GF-D8 (cell line): ENCODE measurements at places on chromosomes 7 and 10.

- DNase-seq, result no peak
Observed at GRCh38 chr10:45076891-45077290, 76.2 kb downstream of the ZNF22 start.

DNA sequence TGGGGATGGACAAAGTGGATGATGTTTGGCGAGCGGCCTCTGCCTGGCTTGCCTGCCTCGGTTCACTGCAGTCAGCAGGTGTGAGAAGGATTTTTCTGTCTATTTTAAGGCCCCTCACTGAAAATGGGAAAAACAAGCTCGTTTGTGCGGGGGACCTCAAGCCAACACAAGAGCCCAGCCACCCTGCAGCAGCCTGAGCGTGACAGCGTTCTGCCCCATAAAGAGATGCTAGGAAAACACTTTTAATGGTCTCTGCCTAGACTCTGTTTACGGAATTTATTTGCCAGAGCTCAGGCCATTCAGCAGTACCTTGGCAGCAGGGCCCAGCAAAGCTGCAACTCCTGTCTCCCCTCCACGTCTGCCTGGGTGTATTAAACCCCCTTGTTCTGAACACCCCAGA lies 131.7 kb downstream of the GRK5 start:
- DNase-seq, result no peak

DNA sequence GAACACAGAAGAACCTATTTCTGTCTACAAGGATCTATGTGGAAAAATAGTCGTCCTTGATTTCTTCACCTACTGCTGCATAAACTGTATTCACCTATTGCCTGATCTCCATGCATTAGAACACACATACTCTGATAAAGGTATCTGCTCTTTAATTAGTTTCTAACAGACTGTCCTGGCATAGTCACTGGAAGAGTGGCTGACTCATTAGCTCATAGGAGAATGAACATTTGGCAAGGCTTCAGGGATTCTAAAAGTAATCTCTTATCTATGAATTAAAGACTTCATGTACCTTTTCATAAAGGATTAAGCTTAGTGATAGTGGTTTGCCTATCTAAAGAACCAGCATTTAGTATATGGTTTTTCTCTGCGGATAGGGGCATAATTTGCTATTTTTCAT lies 4.1 kb downstream of the NHLRC2 start:
- DNase-seq, result no peak

- no peak for DNase-seq
Observed at GRCh38 chr7:157046681-157047080, 36.2 kb upstream of the MNX1 start.

DNA sequence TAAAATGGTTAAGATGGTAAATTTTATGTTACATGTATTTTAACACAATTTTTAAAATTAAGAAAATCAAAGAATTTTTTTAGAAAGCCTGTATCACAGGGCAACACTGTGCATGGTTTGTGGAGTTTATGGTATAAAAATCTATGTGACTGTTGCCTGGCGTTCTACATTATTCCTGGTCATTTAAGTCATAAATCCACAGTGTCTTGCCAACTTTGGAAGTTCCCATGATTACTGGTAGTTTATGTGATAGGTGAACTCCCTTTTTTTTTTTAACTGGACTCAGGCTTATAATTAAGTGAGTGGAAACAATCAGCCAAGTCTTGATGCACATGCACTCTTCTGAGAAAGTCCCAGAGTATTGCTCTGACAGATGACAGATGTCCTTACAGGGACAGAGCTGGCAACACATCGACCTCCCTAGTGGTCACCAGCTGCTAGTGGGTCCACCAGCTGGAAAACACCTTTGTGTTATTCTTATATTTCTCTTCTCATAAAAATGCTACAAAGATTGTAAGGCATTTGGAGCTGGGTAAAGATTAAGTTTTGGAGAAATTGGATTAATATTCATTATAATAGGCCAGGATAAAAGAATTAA lies 8.8 kb upstream of the STN1 start:
- DNase-seq, result no peak

DNA sequence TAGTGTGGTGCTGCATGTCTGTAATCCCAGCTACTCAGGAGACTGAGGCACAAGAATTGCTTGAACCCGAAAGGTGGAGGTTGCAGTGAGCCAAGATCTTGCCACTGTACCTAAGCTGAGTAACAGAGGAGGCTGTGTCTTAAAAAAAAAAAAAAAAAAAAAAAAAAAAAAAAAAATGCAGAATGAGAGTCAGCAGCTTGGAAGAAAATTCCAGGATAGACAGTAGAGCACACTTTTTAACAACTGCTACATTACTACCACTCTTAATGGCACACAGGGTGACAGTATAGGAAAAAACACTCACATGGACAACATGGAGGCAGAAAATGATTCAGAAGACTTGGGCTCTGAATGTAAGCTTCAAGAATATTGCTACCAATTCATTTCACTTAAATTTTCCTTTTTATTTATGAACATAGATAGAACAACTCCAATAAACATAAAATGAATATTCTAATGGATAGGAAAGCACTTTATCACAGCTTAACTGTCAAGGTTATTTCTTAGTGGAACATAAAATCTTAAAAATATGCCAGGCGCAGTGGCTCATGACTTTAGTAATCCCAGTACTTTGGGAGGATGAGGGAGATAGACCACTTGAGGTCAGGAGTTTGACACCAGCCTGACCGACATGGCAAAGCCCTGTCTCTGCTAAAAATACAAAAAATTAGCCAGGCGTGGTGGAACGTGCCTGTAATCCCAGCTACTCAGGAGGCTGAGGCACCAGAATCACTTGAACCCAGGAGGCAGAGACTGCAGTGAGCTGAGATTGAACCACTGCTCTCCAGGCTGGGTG lies 31.5 kb downstream of the CHCHD3 start:
- DNase-seq, result no peak

DNA sequence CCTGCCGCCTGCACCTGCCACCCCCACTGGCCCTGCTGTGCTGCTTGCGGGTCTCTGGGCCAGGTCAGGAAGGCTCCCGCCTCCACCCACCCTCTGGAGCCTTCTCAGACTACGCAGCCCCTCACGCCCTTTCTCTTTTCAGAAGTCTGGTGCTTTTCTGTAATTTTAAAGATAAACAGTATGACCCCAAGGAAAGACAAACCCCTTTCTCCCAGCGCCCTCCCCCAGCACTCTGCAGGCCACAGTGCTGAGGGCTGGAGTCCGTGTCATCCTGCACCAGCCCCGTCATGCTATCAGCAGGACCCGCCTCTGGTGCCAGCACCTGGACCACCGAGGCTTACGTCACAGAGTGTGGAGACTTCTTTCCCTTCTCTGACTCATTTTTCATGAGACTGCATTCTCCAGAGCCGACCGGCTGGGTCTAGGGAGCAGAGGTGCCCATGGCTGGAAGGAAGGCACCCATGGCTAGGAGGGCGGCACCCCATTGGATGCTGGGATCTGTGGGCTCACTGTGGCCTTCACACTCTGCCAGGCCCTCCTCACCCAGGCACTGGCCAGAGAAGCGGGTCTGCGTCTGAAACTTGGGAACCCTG lies 53.4 kb downstream of the CFAP46 start:
- DNase-seq, result no peak

- no peak for DNase-seq
Observed at GRCh38 chr10:112269266-112269665, 13.9 kb upstream of the TECTB start.

GRCh38 chr10:9469663-9470205 lies 1415.2 kb downstream of the GATA3 start:
- no peak for DNase-seq

- DNase-seq, result no peak
Observed at GRCh38 chr10:13529714-13529973, 830 bp upstream of the BEND7 start.

DNA sequence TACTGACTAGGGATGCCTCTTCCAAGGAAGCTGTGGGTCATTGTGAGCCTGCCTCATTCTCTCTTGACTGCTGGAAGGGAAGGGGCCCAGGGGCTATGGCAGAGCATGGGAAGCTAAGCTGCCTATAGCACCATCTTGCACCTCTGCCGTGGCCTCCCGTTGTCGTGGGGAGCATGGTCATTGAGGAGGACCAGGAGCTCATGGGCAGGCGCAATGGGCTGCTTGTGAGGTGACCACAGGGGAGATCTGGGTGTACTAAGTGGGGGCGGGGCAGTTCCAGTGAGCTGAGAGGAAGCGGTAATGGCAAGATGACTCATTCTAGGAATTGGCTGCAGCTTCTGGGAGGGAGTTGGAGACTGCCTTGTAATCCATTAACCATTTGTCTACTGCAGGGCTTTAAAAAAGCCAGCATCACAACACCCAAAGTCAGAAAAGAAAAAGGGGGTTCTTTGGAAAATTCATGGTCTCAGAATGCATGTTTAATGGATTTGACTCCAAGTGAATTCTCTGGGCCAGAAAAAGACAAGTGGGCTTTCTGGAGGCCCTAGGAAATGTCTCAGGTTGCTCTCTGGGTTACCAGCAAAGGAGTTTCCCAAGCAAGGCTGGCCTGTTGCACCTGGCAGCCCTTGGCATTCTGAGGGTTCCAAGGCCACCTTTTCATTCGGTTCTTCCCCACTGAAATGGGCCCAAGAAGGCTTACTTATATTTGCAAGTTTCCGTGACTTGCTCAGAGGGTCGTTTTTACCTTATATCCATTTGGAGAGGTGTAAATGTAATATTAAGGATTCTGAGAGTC lies 3.6 kb downstream of the DUSP5 start:
- DNase-seq, result peak; percentile 75

DNA sequence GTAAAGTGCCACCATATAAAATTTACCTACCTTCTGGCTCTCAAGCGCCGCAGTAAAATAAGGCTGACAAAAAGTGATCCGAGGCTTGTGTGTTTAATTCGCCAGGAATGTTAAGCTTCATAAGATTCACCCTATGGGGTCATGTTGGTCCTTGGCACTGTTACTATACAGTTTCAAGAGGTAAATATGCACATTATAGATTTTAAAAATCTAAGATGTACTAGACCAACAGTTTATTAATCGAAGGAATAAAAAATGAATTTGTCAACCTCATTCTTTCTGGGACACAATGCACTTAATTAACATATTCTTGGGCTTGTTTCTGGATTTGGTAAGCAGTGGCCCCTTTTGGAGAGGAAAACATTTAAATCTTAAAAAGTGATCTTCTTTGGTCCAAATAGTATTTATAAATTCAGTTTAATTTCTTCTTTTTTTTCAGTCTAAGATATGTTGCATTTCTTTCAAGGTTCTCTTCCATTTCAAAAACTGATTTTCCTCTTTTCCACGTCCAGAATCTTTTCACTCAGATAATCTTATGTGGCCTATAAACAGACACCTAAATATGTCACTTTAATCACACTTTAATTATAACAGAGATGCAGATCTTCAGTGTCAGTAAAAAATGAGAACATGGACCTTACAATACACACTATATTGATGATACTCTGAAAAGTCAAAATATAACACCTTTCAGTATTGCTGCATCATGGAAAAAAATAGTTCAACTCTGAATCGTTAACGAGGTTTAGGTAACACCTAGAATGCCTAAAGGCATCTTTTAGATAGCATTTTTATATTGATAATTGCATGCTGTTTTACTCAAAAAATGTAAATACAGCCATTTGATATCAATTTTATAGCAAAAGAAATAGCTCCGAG lies 3.8 kb upstream of the SKIDA1 start:
- no peak for DNase-seq

DNA sequence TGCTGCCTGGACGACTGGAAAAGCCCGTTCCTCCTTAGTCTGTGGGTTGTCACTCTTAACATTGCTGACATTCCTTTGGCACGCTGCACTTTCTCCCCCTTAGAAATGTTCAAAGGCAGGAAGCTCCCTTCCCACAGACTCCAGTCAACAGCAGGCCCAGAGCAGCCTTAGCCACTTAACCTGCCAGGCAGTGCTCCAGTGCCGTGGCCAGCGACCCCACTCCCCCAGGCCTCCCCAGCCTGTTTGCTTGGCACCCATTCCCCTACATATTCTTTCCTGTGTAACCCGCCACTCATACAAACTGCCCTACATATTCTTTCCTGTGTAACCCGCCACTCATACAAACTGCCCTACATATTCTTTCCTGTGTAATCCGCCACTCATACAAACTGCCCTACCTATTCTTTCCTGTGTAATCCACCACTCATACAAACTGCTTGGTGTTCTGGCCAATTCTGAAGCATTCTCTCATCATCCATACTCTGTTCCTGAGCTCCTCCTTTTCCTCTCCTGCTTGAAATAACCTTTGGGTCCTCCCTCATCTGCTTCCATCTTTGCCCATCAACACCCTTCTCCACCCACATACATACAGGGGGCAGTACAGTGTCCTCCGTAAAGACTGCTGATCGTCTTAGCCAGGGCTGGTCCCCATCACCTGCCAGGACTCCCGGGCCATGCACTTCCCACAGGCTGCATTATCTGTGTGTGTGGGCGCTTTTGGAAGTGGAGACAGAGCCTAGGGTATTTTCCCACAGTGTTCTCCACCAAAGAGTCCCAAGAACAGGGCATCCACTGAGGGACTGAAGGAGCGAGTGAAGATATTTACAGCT lies 57.3 kb downstream of the ADARB2 start:
- DNase-seq, result no peak

- no peak for DNase-seq
Observed at GRCh38 chr10:77868523-77868922, 58.0 kb downstream of the DLG5 start.

- DNase-seq, result no peak
Observed at GRCh38 chr7:120023494-120024167, 249.3 kb upstream of the KCND2 start.

GRCh38 chr7:142872106-142872675 lies 13.4 kb downstream of the TRPV6 start:
- no peak for DNase-seq

- no peak for DNase-seq
Observed at GRCh38 chr7:83791737-83792136, 142.8 kb upstream of the SEMA3E start.

- peak; percentile 50 for DNase-seq
Observed at GRCh38 chr10:27457966-27458365, 46.1 kb upstream of the RAB18 start.

- no peak for DNase-seq
Observed at GRCh38 chr7:90178679-90179278, 24.5 kb downstream of the STEAP1 start.

- no peak for DNase-seq
Observed at GRCh38 chr7:151786241-151786640, 90.7 kb downstream of the PRKAG2 start.

GRCh38 chr10:42690449-42691360 lies 52.3 kb upstream of the ZNF33B start:
- no peak for DNase-seq

DNA sequence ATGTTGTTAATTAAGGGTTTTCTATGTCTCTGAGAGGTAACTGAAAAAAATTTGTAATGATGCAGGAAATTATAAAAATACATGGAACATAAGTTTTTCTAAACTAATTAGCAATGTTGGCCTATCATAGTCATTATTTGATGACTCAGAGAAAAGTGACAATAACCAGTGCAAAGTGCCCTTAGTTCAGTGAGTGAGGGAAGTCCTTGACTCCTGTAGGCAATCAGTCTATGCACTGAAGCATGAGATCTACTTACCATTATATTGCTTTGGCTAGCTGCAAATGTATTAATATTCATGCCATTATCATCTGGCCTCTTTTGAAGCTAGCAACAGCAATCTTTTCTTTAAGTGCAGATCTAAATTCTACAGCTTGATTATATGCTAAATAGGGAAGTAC lies 40.6 kb downstream of the CCDC172 start:
- DNase-seq, result no peak
